ENCODE measurements at places on chromosomes 5 and 9.

- DNase-seq: no peak
Measured at GRCh38 chr9:92649007-92649406, 20.9 kb downstream of the IPPK start.

GRCh38 chr5:125011947-125012346 lies 265.5 kb upstream of the ZNF608 start:
- DNase-seq: no peak

- no peak for DNase-seq
Measured at GRCh38 chr9:35277171-35277520, 115.3 kb downstream of the UNC13B start.

DNA sequence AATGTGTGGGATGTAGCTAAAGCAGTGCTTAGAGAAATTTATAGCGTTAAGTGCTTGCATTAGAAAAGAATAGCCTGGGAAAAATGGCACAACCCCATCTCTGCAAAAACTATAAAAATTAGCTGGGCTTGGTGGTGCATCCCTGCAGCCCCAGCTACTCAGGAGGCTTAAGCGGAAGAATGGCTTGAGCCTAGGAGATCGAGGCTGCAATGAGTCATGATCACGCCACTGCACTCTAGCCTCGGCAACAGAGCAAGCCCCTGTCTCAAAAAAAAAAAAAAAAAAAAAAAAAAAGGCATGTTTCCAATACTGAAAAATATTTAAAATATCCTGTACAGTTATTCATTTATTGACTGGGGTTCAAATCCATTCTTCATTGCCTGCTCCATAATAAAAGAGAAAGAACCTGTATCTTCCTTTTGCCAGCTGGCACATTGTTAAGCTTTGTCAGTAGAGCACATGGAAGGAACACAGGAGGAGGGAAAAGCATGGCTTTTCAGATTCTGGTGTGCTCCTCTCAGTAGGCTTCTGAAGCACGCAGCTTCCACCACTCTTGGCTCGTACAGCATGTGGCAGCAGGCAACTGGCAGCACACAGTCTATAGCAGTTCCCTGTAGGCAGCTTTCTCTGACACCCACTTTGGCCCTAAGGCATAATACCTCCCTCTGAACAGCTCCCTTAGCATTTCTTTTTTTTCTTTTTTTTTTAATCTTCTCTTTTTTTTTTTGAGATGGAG lies 73.5 kb downstream of the TRIM36 start:
- DNase-seq: no peak
